ENCODE measurements at places on chromosomes 1 and 21.
A peak's percentile ranks its signal among the peaks of the same experiment; 100 is the strongest.

- DNase-seq = no peak
Observed at GRCh38 chr1:52366517-52366827, 467 bp upstream of the CC2D1B start.

DNA sequence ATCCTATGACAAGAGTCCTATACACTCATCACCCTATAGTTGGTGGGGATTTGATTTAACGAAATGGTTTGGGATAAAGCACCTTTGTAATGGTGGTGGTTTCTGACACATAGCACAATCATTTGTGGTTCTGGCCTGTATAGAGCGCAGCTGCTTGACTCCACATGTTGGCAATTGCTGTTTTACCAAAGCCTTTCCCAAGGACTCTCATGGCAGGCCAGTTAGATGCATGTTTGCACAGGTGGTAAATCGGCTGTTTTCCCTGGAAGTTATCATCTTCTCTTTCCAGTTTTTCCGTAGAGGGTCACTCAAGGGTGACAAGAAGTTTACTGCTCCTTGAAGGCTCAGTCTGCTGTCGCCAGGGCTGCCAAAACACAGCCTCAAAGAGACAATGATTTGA, 17.1 kb upstream of the XPR1 start:
- DNase-seq = no peak

DNA sequence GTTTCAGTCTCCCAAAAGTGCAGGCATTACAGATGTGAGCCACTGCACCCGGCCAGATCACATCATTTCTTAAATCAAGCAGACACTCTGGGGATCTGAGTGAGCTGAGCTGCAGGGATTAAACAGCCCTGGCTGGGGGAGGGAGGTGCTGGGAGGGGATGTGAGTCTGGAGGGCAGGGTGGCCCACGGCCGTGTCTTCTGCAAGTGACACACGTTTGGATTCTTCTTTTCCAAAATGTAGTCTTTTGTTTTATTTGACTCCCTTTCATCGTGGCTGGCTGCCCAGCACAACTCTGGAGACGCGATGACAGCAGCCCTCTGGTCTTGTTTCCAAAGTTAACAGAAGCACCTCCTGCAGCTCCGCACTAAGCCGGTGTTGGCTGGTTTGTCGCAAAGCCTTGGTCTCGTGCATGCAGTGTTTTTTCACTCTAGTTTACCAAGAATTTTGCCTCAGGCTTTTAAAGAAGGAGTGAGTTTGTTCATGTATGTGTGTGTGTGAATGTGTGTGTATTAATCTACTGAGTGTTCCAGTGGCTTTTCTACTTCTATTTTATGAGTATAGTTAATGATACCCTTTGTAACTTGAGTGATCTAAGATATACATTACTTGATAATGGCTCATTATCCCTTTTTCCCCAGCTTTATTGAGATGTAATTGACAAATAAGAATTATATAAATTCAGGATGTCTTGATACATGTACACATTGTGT, 2.8 kb upstream of the KRTAP10-5 start:
- DNase-seq = no peak

GRCh38 chr1:74609810-74610371, 63.7 kb downstream of the ERICH3 start:
- DNase-seq = no peak

- DNase-seq = no peak
Observed at GRCh38 chr1:78745111-78745510, 95.5 kb downstream of the IFI44 start.

- DNase-seq = no peak
Observed at GRCh38 chr1:54270543-54270942, 70.6 kb downstream of the MRPL37 start.

GRCh38 chr1:63327417-63328054, 5.2 kb downstream of the FOXD3 start:
- DNase-seq = peak; percentile 85

- DNase-seq = no peak
Observed at GRCh38 chr1:222930070-222930469, 115.2 kb downstream of the DISP1 start.

DNA sequence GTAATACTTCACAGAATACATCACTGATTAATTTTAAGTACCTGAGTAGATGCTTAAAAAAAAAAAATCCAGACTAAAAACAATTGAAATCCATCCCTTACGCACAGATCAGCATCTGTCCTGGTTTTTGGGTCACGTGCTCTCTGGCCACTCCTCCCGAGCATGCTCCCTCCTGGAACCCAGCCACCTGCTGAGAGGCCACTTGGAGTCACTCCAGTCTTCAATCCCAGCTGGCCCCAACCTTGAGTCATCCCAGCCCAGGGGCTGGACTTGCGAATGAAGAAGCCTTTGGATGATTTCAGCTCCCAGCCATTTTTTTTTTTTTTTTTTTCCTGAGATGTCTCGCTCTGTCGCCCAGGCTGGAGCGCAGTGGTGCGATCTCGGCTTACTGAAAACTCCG, 8.9 kb downstream of the MAP1LC3C start:
- peak; percentile 89 for DNase-seq

- no peak for DNase-seq
Observed at GRCh38 chr1:119329541-119330461, 38.8 kb upstream of the HAO2 start.

GRCh38 chr1:212189352-212189738, 95.9 kb upstream of the PPP2R5A start:
- no peak for DNase-seq

DNA sequence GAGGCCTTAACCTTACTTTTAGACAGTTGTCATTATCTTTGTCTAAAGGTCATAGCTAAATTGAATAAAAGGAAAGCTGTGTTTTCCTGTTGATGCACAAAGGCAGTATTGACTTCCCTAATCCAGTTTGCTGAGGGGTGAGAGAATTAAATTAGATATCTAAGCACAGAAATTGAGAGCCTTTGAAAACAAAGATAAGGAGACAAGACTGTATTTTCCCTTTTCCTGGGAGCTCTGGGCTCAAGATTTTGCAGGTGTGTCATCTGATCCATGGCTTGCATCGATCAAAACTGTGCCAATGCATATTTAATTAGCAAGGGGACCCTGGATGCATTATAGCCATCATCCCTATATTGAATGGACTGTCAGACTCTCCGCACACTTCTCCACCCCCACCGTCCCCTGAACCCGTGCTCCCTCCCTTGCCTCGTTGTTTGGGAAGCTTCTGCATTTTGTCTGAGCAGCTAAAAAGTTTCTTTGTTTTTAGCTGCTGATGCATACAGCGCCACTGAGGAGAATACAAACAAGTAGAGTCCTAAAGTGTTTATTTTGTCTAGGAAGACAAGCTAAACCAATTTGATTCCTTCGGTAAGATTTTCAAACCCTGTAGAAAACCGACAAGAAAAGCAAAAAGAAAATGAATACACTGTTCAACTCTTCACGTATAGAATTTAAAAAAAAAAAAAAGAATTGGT, 186.3 kb downstream of the NFIA start:
- no peak for DNase-seq

GRCh38 chr1:43776043-43776761, 68.9 kb downstream of the ST3GAL3 start:
- DNase-seq = no peak

- no peak for DNase-seq
Observed at GRCh38 chr1:44261171-44261817, 48.0 kb downstream of the DMAP1 start.

DNA sequence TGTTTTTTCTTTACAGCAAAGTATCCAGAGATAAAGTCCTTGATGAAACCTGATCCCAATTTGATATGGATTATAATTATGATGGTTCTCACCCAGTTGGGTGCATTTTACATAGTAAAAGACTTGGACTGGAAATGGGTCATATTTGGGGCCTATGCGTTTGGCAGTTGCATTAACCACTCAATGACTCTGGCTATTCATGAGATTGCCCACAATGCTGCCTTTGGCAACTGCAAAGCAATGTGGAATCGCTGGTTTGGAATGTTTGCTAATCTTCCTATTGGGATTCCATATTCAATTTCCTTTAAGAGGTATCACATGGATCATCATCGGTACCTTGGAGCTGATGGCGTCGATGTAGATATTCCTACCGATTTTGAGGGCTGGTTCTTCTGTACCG, 6.5 kb downstream of the DEGS1 start:
- no peak for DNase-seq

DNA sequence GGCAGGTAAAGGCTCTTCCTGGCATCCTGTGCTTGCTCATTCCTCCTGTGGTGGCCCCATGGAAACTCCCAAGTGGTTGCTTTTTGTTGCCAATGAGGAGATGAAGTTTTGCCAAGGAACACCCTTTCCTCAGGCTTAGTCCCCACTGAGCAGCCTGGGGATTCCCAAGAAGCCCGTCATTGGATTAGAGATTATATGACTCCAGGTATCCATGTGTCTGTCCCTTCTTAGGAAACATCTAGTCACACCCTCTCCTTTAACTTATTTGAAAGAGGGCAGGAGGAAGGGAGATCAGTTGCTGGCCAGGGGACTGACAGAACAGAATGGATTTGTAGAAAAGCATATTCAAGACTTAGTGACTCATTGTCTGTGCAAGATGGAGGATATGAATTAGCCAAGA, 3.8 kb upstream of the LCE3A start:
- no peak for DNase-seq

- no peak for DNase-seq
Observed at GRCh38 chr1:246782120-246782900, 58.1 kb downstream of the SCCPDH start.

- no peak for DNase-seq
Observed at GRCh38 chr1:204692841-204693356, 7.4 kb upstream of the LRRN2 start.

DNA sequence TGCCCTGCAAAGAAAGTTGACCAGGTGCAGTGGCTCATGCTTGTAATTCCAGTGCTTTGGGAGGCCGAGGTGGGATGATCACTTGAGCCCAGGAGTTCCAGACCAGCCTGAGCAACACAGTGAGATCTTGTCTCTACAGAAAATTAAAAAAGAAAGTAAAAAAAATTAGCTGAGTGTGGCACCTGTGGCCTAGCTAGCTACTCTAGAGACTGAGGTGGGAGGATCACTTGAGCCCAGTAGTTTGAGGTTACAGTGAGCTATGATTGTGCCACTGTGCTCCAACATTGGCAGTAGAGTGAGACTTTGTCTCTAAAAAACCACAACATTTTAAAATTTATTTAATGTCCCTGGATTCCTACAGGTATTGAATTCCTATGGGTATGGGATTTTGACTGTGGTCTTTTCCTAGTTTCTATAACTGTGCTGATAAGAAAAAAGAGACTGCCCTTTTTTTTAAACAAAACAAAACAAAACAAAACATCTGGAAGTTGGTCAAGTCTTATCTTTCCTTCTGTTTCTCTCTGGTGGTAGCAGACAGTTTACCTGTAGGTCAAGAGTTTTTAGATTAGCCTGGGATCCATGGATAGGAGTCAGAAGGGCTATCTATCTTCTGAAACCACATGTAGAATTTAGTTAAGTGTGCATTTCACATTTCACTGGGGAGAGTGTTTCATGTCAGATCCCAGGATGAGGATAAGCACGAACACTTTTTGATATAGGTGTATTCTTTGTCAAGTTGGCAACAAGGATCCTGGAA, 18.8 kb downstream of the UCK2 start:
- DNase-seq = no peak

DNA sequence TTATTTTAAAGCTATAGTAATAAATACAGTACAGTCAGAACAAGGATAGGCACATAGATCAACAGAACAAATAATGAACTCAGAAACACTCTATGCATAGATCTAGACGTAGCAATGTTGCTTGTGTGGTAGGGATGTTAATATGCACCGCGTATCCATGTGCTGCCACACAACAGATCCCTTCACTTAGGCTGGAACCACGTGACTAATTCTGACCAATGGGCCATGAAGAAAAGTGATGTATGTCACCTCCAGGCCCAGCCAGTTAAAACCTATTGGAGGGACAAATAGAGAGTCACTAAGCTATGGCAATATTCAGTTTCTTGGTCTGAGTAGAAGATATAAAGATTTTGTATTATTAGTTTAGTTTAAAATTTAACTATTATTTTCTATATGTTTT, 91.4 kb downstream of the ADAMTS1 start:
- DNase-seq = no peak

DNA sequence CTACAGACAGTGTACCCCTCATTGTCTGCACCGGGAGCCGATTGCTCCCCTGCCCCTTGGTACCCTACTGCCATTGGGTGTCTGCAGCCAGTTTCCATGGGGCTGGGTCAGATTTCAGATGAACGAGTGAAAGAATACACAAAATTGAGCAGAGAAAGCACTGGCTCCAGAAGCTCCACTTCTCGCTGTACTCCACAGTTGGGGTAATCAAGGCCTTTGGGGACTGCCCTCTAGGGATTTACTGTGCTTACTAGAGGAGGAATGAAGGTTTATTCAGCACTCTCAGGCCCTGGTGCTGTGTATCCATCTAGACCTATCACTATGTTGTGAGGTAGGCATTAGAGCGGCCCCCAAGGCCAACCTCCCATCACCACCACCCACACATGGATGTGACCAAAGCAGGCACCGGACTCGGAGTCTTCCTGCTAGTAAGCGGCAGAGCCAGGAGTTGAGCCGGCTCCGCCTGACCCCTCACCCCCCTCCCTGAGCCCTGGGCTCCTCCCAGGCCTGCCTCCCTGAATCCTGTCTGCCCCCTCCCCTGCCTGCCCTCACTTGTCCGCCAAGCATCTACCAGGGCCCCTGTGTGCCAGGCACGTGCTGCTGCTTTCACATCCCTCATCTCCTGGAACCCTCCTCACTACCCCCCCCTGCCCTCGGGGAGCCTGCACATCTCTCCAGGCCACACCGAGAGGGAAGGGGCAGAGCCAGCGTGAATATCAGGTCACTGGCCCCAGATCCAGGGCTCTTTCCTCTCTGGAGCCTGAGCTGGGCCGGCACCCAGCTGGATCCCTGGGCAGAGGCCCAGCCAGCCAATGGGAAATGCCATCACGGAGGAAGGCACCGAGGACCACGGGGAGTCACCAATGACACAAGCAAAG, 23.3 kb downstream of the KCNN3 start:
- no peak for DNase-seq

- DNase-seq = no peak
Observed at GRCh38 chr1:205271277-205271676, 43.5 kb downstream of the TMCC2 start.

- DNase-seq = no peak
Observed at GRCh38 chr1:245770156-245770555, 615.4 kb downstream of the KIF26B start.

DNA sequence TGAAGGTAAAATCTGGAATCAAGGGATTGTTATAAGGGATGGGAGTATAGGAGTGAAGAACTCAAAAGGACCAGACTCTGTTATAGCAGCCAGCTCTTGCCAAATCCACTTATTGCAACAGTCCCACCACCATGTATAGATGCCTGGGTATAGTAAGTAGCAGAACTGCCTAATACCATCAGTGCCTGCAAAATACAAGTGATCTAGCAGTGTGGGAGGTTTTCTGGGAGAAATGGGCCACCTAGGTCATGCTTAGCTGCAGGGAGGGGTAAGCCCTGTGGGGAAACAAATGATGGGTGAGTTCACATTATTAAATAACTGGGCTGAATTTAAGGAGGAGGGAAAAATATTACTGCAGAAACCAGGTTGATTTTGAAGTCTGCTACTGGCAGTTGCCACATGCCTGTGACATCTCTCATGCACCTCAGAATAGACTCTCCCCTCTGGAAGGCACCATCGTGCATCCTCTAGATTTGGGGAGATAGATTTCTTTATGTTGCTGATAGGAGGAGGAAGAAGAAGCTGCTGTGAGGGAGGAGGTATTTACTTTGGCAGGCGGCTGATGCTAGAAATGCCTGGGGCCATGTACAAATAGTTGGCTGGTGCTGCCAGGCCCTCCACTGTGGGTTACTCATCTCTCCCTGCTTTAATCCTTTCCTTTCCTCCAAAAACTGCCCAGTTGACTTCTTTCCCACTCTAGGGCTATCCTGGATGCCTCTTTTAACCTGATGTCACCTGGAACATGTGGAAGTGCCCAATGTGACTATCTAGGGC, 27.5 kb downstream of the HLX start:
- no peak for DNase-seq

All from left forelimb (tissue), 1 donor.